ENCODE measurements at places on chromosomes 2 and 18.

GRCh38 chr18:8620845-8621244 is 11.6 kb downstream of the RAB12 start:
- no peak for DNase-seq

DNA sequence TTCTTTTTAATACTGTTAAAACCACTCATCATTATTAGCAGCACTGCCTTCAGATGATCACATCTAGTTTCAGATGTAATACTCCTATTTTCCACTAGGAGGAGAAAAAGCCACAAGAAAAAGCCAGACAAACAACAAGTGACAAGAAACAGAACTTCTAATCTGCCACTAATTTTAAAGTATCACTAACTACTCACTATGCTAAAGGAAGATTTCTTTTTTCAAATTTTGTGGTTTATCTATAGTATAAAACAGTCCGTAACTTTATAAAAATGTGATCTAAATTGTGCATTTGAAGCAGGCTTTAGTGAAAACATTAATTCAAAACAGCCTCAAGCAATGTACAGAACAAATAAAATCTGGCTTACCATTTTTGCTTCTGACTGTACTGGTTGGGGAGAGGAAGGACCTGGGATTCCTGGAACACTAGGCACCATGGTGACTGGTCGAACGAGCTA is 56.8 kb downstream of the ATF2 start:
- no peak for DNase-seq

DNA sequence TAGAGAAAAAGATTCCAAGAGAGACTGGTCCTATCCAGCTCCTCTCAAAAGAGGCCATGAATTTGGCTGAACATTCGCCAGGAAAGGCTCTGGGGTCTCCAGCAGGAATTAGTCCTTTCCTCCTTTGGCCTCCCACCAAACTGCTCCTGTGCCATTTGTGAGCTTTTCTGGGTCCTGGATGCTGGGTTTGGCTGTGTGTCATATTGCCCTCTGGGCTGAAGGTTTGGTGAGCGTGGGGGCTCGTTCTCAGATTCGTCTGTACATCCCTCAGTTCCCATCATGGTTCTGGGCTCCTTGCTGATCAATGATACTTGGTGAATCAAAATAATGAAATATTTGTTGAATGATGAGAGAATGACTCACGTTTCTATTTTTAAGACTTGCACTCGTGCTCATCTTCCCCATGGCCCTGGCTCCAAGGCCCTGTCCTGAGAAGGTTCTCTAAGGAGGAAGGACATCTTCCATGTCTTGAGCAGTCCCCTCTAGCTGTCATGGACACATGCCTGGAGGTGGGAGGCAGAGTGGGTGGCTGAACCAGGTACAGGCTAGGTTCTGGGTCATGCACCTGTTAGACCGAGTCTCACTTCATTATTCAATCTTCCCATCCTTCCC is 47.8 kb upstream of the RHOB start:
- DNase-seq, result no peak

DNA sequence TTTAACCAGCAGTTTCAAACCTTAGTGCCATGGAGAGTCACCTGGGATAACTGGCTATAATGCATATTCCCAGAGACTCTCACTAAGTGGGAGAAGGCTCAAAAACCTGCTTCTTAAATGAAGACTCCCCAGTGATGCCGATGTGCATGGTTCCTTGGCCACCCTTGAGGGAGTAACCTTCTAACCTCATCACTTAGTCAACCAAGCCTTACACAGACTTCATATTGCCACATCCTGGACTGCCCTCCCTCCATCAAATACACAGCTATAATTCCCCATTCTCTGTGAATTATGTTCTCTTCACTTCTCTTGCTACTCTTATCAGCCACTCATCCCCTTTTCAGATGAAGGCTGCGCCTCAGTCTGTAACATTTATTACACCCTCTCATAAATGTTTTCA is 462.9 kb upstream of the RGPD4 start:
- DNase-seq, result no peak

DNA sequence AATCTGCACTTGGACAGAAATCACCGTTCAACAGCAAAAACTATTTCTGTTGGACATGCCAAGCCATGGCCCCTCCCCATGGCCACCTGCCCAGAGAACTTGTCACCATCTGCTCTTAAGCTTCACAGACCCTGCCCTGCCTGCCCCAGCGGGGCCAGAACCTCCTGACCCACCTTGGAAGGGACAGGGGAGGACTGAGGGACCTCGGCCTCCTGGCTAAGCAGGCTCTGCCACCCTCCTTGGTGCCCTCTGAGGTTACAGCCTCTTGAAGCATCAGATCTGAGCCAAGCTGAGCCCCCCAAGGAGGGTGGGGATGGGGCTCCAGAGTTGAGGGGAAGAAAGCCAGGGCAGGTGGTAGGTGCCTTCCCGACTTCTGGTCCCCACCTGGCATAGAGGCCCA is 6.5 kb downstream of the TEX261 start:
- no peak for DNase-seq

DNA sequence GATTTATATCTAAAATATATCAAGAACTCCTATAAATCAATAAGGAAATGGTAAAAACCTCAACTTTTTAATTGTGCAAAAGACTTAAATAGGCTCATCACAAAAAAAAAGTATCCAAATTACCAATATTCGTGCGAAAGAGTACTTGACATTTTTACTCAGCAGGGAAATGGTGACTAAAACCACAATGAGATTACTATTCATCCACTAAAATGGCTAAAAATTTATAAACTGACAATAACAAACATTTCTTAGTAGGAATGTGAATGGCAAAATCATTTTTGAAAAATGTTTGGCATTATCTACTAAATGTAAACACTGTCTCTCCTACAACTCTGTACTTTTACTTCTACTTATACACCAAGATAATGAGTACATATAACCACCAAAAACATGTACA is 184.8 kb upstream of the RND3 start:
- no peak for DNase-seq

DNA sequence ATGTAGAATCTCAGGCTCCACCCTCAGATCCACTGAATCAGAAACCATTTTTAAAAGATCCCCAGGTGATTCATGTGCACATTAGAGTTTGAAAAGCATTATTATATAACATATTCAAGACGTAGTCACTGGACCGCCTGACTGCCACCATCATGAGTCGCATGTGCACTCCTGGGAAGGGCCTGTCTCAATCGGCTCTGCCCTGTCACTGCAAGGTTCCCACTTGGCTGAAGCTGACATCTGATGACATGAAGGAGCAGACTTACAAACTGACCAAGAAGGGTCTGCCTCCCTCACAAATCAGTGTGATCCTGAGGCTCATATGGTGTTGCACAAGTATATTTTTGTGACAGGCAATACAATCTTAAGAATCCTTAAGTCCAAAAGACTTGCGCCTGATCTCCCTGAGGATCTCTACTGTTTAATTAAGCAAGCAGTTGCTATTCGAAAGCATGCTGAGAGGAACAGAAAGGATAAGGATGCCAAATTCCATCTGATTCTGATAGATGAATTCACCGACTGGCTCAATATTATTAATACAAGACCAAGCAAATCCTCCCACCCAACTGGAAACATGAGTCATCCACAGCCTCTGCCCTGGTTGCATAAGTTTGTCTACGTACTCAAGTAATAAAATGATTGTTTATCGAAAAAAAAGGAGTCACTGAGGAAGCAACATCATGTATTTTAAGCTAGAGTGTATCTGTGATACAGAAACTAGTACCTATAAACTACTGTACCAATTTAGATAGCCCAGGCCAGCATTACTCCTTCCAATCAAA is 26.2 kb downstream of the ATAD2B start:
- no peak for DNase-seq

DNA sequence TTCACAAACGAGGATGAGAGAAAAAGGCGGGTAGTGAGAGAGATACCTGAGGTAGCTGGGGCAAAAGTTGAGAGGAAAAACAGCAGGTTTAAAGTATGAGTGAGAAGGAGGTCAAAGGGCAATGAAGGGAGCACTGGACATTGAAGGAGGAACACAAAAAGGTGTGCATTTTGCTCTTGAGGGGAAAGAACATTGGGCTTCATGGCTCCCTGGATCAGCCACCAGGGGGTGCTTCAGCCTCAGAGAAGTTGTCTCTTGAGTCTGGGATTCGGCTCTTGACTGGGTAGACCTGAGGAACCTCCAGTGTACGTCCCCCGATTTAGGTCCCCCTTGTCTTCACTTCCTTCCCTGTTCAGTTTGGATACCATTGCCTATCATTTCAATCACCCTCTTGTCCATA is 128.5 kb downstream of the RAPGEF4 start:
- DNase-seq, result no peak

- no peak for DNase-seq
Observed at GRCh38 chr2:184654945-184655344, 56.6 kb downstream of the ZNF804A start.

GRCh38 chr2:237868631-237869342 is 9.4 kb downstream of the RAMP1 start:
- no peak for DNase-seq

DNA sequence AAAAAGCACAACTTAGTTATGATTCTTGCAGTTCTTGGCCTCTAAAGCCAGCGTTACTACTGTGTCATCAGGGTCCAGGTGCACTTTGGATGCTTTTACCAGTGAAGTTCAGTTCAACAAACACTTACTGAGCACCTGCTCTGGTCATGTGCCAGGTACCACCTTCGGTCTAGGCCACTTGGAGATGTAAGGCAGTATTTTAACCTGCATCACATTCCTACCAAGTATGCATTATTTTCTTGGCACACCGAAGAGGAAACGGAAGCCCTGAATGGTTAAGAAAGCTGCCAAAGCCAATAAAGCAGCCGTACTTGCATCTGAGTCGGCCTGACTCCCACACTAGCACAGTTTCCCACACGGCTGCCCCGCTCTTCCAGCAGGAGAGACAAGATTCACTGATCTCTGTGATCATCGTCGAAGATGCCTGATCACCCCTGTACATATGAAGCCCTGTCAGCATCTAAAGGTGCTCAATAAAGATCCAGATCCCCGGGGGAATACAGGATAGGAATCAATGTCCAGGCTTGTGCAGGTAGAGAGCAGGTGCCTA is 427.1 kb downstream of the EIPR1 start:
- DNase-seq, result no peak

DNA sequence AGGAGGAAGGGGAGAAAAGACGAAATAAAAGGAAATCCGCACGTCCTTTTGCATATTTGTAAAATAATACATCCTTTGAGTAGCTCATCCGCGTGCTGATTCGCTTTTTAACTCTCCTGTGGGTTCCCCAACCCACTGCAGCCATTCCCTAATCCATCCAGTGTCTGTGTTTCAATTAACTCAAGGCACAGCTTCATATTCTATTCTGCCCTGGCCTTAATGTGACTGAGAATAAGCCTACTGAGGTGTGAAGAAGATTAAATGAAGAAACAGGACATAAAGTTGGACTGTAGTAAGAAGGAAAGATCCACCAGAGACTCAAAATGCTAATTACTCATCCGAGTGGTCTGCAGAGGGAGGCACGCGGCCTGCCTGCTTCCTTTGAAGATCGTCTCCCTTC is 161.4 kb upstream of the SH3BP4 start:
- DNase-seq, result no peak

- no peak for DNase-seq
Observed at GRCh38 chr2:110219496-110220189, 7.3 kb upstream of the MTLN start.

GRCh38 chr2:137924019-137924418 is 40.3 kb upstream of the HNMT start:
- DNase-seq, result no peak

GRCh38 chr2:164599954-164600589 is 21.2 kb downstream of the GRB14 start:
- DNase-seq, result no peak

GRCh38 chr2:196594158-196594557 is 45.4 kb upstream of the CCDC150 start:
- DNase-seq, result no peak

- no peak for DNase-seq
Observed at GRCh38 chr2:240932001-240932723, 26.0 kb downstream of the CROCC2 start.

DNA sequence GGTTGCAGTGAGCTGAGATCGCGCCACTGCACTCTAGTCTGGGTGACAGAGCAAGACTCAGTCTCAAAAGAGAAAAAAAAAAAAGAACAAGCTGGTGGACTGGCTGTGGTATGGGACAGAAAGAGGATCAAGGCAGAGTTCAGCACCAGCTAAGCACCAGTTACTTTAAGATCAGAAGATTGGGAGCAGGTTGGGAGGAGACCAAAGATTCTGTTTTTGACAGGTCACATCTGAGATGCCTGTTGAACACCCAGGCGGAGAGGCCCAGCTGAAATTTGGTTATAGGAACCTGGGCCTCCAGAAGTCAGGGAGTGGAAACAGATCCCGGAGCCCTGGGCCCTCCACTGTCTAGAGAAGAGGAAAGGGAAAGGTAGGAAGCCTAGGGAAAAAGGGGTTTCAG is 53.2 kb upstream of the POMC start:
- DNase-seq, result no peak

- no peak for DNase-seq
Observed at GRCh38 chr2:28093768-28094167, 203.2 kb downstream of the BABAM2 start.

- no peak for DNase-seq
Observed at GRCh38 chr2:128313931-128314347, 4.7 kb downstream of the HS6ST1 start.

GRCh38 chr2:222754324-222754930 is 83.0 kb downstream of the MOGAT1 start:
- no peak for DNase-seq

GRCh38 chr2:65326276-65326675 is 98.6 kb downstream of the ACTR2 start:
- DNase-seq, result no peak

DNA sequence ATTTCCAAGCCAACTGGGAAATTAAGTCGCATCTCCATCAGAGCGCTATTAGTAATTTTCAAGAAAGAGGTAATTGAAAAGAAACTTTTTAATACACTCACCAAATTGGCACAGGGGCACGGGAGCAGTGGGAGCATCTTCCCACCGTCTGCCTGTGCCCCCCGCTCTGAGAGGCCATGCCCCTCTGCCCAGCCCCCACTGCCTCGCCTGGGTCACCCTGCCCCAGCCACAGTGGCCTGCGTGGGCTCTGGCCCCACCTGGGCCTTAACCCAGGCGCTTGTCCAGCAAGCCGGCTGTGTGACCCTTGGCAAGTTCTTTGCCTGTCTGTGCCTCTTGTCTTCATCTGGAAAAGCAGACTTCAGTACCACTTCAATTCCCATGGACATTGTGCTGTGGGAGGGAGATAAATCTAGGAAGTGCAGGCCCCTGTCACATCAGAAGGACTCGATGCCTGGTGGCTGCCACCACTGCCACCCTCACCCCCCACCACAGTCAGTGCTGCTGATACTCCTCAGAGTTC is 31.9 kb downstream of the GLI2 start:
- no peak for DNase-seq

DNA sequence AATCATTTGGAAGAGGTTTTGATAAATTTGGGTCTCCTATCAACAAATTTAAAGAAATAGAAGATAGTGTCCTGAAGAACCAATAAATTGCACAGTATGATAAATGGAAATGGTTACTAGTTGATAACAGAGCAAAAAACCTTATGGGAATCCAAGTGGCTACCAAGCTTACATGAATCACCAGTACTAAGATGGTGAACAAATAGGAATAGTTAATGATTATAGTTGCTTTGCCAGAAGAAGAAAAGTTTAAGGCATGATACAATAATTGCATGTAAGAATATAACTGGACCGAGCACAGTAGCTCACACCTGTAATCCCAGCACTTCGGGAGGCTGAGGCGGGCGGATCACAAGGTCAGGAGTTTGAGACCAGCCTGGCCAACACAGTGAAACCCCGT is 19.6 kb upstream of the INO80D start:
- DNase-seq, result no peak

Measured in esophagus squamous epithelium (tissue), 5 donors.